ENCODE measurements at places on chromosomes 5 and 9. TPM values are rescaled to one million over a fixed set of nuclear protein-coding genes. Genes with fewer than 3 reads are reported as not detected.

The FOXI1 gene
- 0.03 TPM for polyA plus RNA-seq

The PCDHGA1 gene
- 0.30 TPM for polyA plus RNA-seq

The MLANA gene
- polyA plus RNA-seq = 0.54 TPM

The CNTNAP3 gene
- 3.4 TPM for polyA plus RNA-seq

The DBH gene
- polyA plus RNA-seq = 0.66 TPM

The PPP1R2B gene
- polyA plus RNA-seq = 0.06 TPM

The RELL2 gene
- polyA plus RNA-seq = 2.0 TPM

The IFNB1 gene
- polyA plus RNA-seq = not detected

The TAF11L5 gene
- not detected for polyA plus RNA-seq

The IL5 gene
- polyA plus RNA-seq = 0.07 TPM

DNA sequence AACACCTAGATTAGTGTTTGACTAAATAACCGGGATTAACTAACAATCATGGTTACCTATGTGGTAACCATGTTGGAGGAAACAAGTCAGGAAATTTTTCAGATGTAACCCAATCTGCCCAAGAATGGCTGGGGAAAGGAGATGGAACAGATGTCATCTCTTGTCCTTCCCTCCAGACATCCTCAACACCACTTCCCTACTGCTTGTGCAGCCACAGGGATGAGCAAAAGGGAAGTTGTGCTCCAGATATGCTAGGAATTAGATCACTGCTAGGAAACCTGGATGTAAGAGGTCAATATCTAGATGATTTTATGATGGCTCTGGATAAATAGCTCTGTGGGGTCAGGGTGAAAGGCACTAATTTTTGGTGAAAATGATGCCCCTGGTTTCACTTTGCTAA is 61.3 kb upstream of the ELL2 start:
- no peak for DNase-seq

DNA sequence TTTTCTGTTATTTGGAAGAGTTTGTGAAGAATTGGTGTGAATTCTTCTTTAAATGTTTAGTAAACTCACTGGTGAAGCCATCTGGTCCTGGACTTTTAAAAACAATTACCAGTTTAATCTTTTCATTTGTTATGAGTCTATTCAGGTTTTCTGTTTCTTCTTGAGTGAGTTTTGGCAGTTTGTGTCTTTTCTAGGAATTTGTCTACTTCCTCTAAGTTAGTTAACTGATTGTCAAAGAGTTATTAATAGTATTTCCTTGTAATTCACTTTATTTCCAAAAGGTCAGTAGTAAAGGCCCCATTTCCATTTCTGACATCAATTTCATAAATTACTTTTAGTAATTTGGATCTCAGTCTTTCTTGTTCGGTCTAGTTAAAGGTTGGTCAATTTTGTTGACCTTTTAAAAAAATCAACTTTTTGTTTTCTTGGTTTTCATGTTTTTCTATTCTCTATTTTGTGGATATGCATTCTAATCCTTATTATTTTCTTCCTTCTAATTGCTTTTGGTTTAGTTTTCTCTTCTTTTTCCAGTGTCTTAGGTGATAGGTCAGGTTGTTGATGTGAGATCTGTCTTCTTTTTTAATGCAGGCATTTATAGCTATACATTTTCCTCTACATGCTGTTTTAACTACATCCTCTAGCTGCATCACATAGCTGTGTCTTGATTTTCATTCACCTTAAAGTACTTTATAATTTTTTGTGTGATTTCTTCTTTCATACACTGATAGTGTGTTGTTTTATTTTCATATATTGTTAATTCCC is 7.3 kb upstream of the SMIM3 start:
- no peak for DNase-seq

- DNase-seq = no peak
These were observed 365.3 kb upstream of the CLINT1 start for GRCh38 chr5:158224253-158224652.

DNA sequence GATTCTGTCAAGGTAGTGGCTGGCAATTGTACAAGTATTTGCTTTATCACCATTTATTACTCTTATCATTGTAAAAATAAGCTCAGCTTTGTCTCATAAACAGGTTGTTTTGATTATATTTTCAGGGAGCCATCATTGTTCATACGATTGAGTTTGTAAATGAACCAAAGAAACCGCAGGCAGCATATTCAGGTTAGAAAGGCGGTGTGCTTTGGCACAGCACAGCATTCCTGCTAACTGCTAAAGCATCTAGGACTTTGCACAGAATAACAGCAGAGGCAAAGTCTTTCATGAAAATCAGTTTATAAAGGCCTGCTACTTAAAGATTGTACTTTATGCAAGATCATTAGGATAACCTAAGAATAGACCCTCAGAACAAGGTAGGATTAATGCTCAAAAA is 281.5 kb upstream of the SLC24A2 start:
- no peak for DNase-seq

DNA sequence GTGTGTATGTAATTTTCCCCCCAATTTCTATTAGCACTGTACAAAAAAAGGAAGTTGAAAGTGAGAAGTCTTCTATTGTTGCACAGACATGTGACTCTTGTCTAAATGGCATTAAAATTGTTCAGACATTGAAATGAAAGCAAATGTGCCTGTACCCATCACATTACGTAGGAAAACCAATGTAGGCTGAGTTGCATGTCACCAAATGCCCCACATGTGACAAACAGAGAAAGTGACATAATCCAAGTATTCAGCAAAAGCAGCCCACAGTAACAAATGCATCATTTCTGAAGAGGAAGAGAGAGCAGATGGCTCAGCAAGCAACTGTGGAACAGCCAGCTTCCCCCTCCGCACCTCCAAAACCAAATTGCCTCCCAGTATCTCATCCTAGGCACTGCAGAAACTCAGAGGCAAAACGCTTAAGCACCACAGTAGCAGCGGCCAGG is 161.5 kb upstream of the NR4A3 start:
- no peak for DNase-seq

DNA sequence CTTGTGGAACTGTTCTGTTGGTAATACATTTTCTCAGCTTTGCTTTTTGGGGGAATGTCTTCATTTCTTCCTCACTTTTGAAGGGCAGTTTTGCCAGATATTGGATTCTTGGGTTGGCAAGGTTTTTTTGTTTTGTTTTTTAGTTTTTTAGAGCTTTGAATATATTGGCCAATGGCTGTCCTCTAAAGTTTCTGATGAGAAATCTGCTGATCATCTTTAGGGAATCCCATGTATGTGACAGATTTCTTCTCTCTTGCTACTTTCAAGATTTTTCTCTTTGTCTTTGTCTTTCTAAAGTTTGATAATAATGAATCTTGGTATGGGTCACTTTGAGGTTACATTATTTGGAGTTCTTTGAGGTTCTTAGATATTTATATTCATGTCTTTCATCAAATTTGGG is 227.4 kb downstream of the FBXL7 start:
- no peak for DNase-seq

GRCh38 chr9:99807276-99807852 is 14.3 kb upstream of the NR4A3 start:
- no peak for DNase-seq

DNA sequence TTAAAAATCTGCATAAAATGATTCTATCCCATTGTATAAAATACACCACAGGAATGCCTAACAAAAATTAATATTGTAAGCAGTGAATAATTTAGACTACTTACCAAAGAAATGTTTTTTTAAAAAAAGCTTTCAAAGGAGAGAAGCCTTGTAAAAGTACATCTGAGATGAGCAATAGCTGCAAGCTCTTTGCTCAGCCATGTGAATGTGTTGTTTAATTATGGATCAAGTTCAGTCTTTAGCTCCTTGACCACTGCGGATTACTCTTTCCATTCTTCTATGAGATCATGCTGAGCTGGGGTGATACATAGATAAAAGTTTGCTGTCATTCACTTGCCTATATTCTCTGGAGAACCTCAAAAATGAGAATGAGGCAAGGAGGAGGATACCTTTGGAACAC is 782.4 kb upstream of the ZNF608 start:
- DNase-seq = no peak

- DNase-seq = no peak
These were observed 5.3 kb upstream of the MSX2 start for GRCh38 chr5:174718880-174719610.

DNA sequence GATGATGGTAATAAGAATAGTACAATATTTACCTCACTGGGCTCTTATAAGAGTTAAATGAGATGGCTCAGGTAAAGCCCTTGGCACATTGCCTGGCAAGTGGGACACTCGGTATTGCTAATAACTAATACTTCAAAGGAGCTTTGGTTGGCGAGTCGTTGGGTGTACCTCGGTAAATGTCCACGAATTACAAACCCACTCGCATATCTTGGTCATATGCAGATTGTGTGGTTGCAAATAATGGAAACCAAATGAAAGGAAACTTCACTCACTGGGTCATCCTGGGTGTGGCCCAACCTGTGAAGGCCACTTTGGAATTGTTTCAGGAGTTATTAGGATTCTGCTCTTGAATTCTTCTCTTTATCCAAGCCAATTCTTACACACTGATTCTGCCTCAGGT is 147.5 kb downstream of the NTRK2 start:
- DNase-seq = no peak

GRCh38 chr9:78405461-78405860 is 108.5 kb downstream of the PSAT1 start:
- no peak for DNase-seq

Measured in large intestine (tissue), 12 donors.